WTC11 (cell line): ENCODE measurements at places on chromosomes 1 and 21. TPM values are rescaled to one million over a fixed set of nuclear protein-coding genes. Genes with fewer than 3 reads are reported as not detected.

DNA sequence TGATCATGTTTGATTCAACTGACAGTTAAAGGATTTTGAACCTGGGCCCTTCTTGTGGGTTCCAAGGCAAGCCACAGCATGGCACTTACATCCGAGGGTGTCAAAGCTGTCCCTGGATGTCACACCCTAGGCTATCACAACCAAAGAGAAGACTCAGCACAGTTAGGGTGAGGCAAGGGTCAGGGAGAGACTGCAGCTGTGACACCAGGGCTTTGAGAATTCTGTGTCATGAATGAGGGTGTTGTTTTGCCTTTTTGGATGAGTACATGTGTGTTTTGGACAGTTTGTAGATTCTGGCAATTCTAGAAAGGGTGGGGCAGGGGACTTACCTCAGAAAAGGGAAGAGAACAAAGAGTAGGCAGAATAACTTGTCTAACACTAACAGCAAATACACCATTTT lies 37.8 kb upstream of the ZNF326 start:
- no peak for DNase-seq

DNA sequence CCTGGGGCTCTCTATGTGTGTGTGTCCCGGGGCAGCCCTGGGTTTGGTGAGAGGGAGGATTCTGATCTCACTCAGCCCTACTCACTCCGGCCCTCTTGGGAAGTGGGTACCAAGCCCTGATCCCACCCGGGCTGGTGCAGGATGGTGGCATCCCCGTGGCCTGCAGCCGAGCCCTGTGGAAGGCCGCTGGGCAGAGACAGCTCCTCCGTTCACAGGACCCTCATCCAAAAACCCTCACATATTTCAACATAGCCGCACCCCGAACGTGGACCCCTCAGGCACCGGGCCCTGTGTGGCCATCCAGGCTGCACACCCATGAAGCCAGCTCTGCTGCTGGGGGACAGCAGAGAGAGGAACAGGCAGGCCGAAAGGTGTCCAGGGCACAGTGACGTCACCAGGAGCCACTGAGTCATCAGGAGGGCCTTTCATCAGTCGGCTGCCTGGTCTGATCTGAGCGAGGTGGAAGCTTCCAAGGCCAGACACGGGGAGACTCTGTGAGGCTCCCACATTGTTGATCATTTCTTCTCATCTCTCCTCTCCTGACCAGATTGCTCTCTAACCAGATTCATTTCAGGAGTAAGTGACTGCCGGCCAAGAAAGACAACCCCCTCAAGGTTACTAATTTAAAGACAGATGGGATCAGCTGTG lies 16.2 kb upstream of the GPR157 start:
- DNase-seq = no peak

GRCh38 chr1:207089627-207090355 lies 1.1 kb downstream of the C4BPB start:
- DNase-seq = no peak

DNA sequence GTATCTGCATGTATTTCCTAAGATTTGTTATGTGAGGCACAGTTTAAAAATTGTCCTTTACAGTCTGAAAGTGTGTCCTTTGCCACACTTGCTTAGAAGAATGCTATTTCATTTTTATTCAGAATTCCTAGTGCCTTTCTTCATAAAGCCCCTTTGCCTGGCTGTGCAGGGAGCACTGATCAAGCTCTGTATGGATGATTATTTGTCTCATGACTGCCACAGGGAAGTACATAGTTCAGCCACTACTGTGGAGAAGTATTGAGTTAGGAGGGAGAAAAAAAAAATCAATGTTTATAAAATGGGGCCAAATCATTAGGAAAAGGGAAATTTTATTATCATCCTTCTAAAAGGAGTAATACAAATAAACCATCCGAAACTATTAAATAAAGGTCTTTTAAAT lies 51.4 kb downstream of the LHX4 start:
- no peak for DNase-seq

- DNase-seq = no peak
Observed at GRCh38 chr1:227562037-227562436, 1.3 kb upstream of the ZNF678 start.

- no peak for DNase-seq
Observed at GRCh38 chr1:117181630-117182041, 29.1 kb downstream of the VTCN1 start.

GRCh38 chr1:235632506-235633401 lies 16.8 kb downstream of the GNG4 start:
- no peak for DNase-seq

DNA sequence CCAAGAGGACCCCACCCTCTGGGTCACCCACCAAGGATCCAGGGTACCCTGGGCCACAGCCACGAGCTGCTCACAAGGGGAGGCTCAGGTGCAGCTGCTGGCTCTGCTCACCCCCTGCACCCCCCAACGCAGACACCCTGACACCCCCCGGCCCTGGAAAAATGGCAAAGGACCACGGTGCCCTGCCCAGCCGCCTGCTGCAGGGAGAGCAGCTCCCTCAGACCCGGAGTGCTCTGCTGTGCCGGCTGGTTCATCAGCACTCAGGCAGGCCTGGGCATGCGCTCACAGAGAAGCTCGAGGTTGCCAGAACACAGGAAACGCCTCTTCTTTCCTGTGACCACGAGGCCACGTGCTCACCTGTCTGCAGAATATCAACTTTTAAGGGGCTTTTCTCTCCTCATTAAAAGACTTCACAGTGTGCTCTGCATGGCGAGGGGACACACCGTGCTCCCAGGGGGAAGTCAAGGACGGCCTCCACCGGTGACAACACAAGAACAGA lies 4.3 kb upstream of the C1QTNF12 start:
- DNase-seq = no peak

DNA sequence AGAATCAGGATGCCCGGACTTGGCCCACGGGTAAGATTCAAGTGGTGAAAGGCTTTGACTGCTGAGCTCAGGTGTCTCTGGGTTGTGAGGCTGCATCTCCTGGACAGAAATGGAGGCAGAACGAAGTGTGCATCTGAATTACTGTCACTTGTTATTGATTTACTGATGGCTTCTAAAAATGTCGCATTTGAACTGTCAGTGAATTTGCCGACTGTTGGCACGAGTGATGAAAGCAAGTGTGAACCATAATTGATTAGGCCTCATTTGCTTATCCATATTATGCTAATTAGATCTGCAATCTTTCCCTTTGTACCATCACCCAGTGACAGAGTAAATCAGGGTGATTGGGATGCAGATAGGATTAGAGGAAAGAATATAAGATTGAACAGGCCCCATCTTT lies 252.4 kb downstream of the NUF2 start:
- no peak for DNase-seq

LRRC53 gene
- total RNA-seq = not detected in 3 replicates

GRCh38 chr1:204296431-204296988 lies 63.2 kb downstream of the PLEKHA6 start:
- DNase-seq = peak; percentile 39

FCGR1A gene
- not detected in 3 replicates for total RNA-seq

DNA sequence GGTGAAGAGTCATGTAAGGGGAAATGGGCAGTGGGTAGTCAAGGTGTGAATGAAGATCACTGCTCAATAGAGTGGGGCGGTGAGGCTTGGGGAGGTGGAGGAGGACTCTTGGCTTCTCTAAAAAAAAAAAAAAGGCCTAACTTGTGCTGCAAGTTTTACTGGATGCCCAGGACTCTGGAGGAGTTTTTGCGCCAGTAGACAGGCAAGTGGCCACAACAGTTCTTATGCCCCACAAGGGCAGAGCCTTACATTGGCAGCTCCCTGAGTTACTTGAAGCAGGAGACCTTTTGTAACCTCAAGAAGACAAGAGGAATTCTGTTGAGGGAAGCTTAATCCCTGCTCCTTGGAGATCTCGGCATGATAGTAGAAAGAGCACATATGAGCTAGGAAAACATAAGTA lies 54.9 kb upstream of the PPP2R5A start:
- DNase-seq = no peak

DNA sequence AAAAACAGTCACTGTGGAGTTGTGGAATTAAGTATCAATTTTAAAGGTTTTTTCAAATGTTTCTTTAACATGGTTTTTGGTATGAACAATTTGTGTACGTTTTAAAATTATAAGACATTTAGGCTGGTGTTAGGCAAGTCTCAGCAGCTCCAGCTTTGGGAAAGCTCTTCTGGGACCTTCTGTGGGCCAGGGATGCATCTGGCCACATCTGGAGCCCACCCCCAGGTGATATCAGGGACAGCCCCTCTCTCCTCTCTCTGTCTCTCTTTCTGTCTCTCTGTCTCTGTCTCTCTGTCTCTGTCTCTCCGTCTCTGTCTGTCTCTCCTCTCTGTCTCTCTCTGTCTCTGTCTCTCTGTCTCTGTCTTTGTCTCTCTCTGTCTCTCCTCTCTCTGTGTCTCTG lies 1.3 kb upstream of the COL6A1 start:
- DNase-seq = no peak

- DNase-seq = no peak
Observed at GRCh38 chr1:155334962-155335361, 14.3 kb downstream of the RUSC1 start.

IER5 gene
- total RNA-seq = 14.2 to 18.2 TPM (median 14.3 TPM) in 3 replicates

RRP15 gene
- total RNA-seq = 32.3 to 36.0 TPM (median 32.4 TPM) in 3 replicates

- DNase-seq = no peak
Observed at GRCh38 chr1:212503714-212504113, 71.0 kb downstream of the NENF start.

DNA sequence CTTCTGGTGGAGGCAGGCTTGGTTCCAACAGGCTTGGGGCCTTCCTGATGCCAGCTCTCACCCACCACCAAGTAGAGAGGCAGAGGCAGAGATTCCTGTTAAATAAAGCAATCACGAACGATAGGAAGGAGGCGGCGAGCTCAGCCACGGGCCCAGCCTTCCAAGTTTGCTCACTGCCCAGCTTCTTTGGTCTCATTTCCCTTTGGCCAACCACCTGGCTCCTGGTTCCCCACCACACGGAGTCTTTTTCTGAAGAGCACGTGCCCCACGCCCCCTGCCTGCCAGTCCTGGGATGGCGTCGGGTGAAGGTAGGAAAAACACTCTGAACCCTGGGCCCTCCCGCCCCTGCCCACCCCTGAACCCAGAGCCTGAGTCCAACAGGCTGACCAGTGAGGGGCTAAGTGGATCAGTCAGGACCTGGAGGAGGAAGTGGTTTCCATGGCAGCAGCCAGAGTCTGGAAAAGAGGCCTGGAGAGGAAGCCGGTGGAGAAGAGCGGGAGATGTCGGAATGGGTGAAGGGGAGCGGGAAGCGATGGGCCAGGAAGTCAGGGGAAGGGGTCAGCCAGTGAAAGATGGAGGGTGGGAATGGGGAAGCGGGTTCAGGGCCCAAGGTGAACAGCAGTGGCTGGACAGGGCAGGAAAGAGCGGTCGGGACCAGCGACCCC lies 158.2 kb upstream of the KLHDC7A start:
- DNase-seq = peak; percentile 66

- DNase-seq = no peak
Observed at GRCh38 chr1:160619742-160620277, 27.0 kb downstream of the SLAMF1 start.

DNA sequence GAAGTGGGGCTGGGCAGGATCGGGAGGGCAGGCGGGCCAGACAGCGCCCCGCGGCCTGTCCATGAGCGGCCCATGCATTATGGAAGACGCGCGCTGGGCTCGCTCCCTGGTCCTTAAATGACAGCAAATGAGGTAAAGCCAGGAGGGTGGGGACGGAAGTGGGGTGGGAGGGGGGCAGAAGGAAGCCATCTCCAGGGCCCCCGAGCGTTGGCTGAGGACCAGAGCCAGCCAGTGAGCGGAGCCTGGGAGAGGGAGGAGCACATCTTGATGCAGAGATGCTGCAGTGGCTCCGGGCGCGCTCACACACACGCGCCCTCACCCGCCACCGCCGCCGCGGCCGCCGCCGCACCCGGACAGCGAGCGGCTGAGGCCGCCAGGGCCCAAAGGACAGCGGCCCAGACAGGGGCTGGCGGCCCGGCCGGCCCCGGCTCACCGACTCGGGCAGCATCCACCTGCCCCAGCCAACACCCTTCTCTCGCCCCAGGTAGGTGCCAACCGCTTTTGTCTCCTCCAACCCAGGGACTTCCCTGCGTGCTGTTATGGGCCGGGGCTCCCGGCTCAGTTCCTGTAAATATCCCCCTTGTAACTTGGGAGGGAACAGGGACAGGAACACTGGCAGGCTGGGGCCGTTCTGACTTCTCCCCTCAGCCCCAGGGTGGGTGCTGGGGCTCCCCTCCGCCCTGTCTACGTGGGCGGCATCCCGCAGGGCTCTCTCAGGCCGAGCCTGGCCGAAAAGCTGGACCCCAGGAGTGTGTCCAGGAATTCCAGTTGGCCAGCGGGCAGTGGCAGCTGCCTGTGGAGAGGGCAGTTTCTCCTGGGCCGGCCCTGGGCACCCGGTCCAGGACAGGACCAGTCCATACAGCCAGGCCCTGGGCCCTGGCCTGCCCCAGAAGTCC lies at the start of gene CNTN2:
CNTN2 (plus strand) TSS at position 302 of the 896 bp plus-strand sequence. CDS start 9,974 bp downstream, outside the sequence.
- DNase-seq = peak; percentile 46
